ENCODE measurements at places on chromosomes 6 and 20.

GRCh38 chr6:3347826-3348225 is 89.1 kb downstream of the PSMG4 start:
- DNase-seq, result no peak

GRCh38 chr20:5211803-5212714 is 85.3 kb downstream of the CDS2 start:
- no peak for DNase-seq

- no peak for DNase-seq
Observed at GRCh38 chr20:54793291-54793992, 318.0 kb downstream of the DOK5 start.

DNA sequence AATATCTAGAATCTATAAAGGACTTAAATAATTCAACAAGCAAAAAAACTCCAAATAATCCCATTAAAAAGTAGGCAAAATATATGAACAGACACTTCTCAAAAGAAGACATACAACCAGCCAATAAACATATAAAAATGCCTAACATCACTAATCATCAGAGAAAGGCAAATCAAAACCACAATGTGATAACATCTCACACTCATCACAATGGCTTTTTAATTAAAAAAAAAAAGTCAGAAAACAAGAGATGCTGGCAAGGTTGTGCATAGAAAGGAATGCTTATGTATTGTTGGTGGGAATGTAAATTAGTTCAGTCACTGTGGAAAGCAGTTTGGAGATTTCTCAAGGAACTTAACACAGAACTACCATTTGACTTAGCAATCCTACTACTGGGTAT is 979.6 kb upstream of the MAP3K7 start:
- no peak for DNase-seq
